ENCODE measurements at places on chromosomes 7 and 10. TPM values are rescaled to one million over a fixed set of nuclear protein-coding genes. Genes with fewer than 3 reads are reported as not detected.

GRCh38 chr7:3867863-3868262 lies 566.8 kb downstream of the SDK1 start:
- peak; percentile 29 for DNase-seq

CPSF4 gene
- 29.0 TPM for total RNA-seq

SPDYE2 gene
- not detected for total RNA-seq

GRCh38 chr7:91940171-91940570 lies 491 bp upstream of the AKAP9 start:
- DNase-seq, result no peak

DNA sequence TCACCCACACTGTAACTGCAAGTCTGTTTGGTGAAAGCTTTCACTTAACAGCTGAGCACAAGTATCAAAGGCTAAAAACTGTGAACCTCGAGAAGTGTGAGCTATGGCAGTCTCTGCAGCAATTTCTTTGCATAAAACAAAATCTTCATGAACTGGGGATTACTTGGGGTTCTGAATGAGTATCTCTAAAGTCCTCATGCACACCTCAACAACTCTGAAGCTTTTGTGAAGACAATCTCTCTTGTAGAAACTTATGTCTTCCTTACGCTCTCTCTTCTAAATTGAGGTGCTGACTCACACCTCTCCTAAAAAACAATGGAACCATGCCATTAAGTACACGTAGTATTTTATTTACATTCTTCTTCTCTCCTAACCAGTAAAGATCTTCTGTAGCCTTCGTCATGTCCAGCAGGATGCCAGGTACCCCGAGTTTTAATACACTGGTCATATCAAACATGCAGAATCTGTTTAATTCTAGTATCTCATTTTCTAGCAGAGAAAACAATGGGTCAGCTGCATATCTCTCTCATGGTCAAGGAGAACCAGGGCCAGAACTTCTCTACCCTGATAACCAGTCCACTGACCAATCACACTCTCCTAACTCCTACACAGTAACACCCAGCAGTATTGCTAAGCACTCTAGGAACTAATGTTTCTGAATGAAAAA lies 76.9 kb downstream of the UBE2H start:
- DNase-seq, result no peak

SFTPA1 gene
- total RNA-seq, result 7.0 TPM

GRCh38 chr7:21579341-21580072 lies 36.7 kb downstream of the DNAH11 start:
- no peak for DNase-seq

DNA sequence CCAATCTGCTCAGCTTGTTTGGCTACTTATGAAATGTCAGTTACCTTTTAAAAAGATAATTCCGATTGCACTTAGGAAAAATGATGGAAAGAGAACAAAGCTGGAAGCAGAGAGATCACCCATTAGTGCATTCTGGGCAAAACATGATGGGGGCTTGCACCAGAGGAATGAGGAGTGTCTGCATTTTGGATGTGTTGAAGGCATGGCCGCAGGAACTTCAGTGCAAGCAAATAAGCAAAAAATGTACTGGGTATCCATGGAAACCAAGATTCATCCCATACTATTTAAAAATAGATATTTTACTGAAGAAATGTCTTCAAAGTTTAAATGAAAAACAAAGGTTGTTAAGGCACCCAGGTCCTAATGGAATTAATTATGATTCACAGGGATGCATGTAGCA lies 655.0 kb downstream of the POM121L12 start:
- DNase-seq, result no peak

GRCh38 chr7:129557686-129558481 lies 53.6 kb upstream of the NRF1 start:
- DNase-seq, result no peak

PDE6C gene
- not detected for total RNA-seq

CDNF gene
- 0.98 TPM for total RNA-seq

SLC16A12 gene
- total RNA-seq, result 0.43 TPM

GRCh38 chr10:104706886-104707285 lies 65.8 kb downstream of the SORCS3 start:
- no peak for DNase-seq

CFAP70 gene
- 3.6 TPM for total RNA-seq

APBB1IP gene
- 40.1 TPM for total RNA-seq
